Activated naive CD8-positive, alpha-beta T cell treated with anti-CD3 and anti-CD28 coated beads for 36 hours (primary cell): ENCODE measurements at places on chromosomes 1 and 21. TPM values are rescaled to one million over a fixed set of nuclear protein-coding genes. Genes with fewer than 3 reads are reported as not detected.

DNA sequence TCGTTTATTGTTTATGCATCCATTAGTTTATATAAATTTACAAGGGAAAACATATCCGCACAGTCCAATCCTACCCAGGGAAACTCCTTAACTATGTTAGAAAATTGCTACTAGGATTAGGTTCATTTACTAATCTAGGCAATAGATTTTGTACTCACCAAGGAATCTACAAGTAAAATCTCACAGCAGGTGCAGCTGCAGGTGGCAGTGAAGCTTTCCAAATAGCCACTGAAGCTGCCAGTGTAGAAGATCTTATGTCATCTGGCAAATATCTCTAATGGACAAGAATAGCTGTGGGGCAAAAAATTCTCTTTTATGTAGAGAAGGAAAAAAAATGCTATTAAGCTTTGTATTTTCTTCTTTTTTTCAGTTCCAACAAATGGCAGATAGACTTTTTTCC, 963.4 kb upstream of the ADGRL4 start:
- no peak for DNase-seq

DNA sequence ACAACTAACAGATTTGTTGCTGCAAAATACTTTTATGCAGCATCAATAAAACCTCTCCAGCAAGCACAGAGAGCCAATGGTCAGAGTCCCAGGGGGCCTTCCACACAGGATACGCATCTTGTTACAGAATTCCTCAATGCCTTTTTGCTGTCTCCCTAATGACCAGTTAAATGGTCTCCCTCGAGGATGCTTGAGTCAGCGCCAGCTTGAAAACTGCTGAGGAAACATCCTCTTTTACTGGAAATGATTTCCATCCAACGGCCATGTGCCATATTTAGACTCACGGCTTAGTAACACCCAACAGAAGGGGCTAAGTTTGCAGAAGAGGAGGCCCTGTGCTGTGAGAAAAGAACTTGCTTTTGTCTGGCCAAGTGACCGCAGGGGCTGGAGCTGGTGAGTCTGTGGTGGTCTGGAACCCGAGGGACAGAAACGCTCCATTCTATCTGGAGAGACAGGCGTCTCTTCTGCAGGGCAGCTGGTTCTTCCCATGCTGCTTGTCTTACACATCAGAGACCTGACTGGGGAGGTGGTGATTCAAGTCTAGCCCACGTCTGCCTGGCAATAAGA, 496.4 kb downstream of the SETD4 start:
- no peak for DNase-seq

GRCh38 chr1:27487966-27488884, 1.7 kb downstream of the WASF2 start:
- no peak for DNase-seq

- DNase-seq = no peak
These were observed 50.8 kb upstream of the NEK7 start for GRCh38 chr1:198106011-198106410.

The MX2 gene
- 30.2 TPM for total RNA-seq

The TPTE gene
- total RNA-seq = not detected

- DNase-seq = no peak
These were observed 29.1 kb downstream of the FHAD1 start for GRCh38 chr1:15275921-15276683.

The ACTN2 gene
- 0.38 TPM for total RNA-seq

DNA sequence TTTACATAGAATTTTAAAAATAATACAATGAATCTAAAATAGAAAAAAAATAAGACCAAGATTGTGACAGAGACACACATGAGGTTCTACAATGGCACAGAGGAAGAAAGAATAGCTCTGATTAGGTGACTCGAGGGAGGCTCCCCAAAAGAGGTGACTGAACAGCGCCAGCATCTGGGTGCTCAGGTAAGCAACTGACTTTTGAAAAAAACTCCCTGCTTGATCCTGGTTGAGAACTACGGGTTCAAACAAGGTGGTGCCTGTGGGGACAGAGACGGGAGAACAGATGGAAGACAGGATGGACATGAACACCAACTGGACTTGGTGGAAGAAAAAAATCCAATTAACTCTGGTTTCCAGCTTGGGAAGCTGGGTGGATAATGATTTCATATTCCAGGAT, 22.5 kb downstream of the BATF3 start:
- DNase-seq = no peak
